Activated CD8-positive, alpha-beta memory T cell treated with anti-CD3 and anti-CD28 coated beads for 1 hour (primary cell): ENCODE measurements at places on chromosomes 3 and 15.

GRCh38 chr15:80031841-80032240, 27.6 kb upstream of the ZFAND6 start:
- no peak for DNase-seq

DNA sequence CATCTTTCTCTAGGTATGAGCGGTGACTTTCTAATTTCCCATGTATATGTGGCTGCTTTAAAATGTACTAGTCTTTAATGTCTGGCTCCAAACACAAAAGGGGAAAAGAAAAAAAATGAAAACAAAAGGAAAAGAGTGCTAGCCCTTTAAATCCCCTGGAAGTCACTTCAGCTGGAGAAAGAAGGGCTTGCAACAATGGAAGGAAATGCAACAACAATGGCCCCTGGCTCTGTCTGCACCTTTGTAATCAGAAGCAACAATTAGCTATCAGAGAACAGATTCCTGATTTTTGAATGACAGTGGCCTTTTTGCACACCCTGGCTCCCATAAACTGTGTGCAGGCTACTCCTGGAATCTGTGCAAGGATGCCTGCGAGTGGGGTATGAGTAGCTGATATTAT, 591.2 kb downstream of the FHIT start:
- no peak for DNase-seq

- DNase-seq, result no peak
Measured at GRCh38 chr3:157027861-157028745, 131.8 kb downstream of the CCNL1 start.

DNA sequence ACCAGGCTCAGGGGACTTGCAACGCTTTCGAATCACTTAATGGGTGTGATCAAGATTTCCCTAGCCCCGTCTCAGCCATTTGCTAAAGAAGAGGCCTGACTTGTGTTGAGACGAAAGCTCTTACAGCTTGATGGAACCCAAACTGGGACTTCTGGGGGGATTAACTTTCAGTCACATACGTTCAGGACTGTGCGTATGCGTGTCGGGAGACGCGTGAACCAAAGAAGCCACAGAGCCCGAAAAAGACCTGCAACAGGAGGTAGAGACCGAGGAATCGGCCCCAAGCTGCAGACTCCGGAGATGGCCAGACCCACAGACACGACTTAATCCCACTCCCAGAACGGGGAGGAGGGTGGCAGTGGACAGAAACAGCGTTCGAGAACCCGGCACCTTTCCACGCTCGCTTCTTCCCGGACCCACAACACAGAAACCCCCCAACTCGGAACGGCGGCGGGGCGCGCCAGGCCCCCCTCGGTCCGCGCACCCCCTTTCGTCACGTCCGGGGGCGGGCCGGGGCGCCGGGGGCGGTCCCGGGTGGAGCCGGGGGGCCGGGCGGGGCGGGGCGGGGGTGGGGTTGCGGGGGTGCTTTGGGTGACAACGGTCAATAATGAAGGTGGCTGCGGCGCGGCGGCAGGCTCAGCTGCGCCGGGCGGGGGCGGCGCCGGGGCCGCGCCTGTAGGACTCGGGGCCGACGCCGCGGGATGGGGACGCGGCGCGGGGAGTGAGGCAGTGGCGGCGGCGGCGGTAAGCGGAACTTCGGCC, at the start of gene ATP11B:
TSS of gene ATP11B (plus strand) at position 604 of the 762 bp plus-strand sequence. CDS start 256 bp downstream, outside the sequence.
- DNase-seq, result peak; percentile 38

GRCh38 chr3:15462451-15462850, 35.1 kb downstream of the EAF1 start:
- no peak for DNase-seq

DNA sequence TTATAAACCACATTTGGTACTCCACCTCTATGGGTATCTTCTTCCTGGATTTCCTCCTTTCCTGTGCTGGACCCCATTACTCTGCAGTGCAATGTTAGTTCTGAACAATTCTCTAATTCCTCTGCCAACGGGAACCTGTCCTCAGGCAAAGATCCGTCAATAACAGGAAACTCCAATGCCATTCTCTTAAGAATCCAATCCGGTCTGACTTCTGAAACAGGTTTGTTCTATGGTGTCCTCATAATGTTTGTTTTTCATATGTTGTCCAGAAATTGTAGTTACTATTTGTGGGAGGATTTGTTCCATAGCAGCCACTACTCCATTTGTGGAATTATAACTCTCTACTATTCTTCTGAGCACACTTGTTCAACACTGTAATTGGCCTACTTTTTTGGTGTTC, 112.7 kb downstream of the TBL1XR1 start:
- no peak for DNase-seq

DNA sequence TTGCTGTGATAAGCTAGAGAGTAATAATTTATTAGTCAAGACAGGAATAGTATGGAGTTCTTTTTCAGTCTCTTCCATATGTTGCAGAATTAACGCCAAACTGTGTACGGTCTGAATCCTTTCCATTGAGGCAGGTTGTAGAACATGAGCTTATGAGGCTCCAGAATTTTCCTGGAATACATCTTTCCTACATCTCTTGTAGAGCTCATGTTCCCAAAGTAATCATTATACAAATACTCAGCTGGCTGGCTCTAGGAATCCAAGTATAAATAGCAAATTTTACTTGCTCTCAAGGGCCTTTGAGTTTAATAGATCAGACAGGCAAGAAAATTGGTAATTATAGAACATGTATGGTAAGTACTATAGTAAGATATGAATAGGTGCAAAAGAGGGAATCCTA, 419.4 kb downstream of the RBMS3 start:
- no peak for DNase-seq

- no peak for DNase-seq
Measured at GRCh38 chr3:45841420-45841756, 531 bp downstream of the LZTFL1 start.

- no peak for DNase-seq
Measured at GRCh38 chr3:188342991-188343732, 189.2 kb downstream of the LPP start.

GRCh38 chr3:152060701-152061100, 187.3 kb downstream of the SUCNR1 start:
- no peak for DNase-seq

- DNase-seq, result no peak
Measured at GRCh38 chr3:14077310-14077709, 47.4 kb downstream of the CHCHD4 start.

DNA sequence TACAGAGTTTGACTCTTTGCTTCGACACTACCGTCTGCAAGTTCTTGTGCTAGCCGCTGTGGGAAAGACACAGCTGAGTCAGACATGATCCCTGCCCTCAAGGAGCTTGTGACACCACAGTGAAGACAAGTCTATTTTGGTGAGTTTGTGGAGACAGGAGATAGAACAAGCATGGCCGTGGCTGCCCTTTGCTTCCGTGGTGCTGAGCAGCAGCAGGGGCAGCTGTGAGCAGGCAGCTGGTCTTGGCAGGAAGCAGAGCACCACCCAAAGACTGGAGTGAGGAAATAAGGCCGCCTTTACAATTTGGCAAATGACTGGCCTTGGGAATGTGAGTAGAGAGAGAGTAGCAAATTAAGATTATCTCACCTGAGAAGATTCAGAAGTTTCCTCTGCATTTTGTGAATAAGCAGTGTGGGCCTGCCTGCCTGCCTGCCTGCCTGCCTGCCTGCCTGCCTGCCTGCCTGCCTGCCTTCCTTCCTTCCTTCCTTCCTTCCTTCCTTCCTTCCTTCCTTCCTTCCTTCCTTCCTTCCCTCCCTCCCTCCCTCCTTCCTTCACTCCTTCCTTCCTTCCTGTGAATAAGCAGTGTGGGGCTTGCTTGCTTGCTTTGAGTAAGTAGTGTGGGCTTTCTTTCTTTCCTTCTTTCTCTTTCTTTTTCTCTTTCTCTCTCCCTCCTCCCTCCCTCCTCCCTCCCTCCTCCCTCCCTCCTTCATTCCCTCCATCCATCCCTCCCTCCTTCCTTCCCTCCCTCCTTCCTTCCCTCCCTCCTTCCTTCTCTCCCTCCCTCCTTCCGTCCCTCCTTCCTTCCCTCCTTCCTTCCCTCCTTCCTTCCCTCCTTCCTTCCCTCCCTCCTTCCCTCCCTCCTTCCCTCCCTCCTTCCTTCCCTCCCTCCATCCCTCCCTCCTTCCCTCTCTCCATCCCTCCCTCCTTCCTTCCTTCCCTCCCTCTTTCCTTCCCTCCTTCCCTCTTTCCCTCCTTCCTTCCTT, 1.6 kb upstream of the GCNT3 start:
- no peak for DNase-seq

DNA sequence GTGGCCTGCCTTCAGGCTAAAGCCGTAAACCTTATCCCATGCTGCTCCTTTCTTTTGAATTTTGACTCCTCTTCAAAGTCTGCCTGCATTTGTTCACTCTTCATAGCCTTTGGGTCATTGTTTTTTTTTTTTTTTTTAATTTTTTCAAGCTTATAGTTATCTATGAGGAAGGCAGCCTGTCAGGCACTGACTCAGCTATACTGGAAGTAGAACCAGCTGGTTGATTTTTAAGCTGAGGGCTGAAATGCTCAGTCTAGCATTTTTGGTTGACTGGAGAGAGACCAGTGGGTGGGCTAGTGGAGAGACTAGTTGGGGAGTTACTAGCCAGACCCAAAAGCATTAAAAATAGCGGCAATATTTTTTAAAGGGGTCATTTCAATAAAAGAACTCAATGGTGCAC, 44.1 kb downstream of the C3orf20 start:
- no peak for DNase-seq

- no peak for DNase-seq
Measured at GRCh38 chr3:118110211-118110610, 924.4 kb downstream of the IGSF11 start.

GRCh38 chr3:37487785-37488184, 313.4 kb upstream of the LRRFIP2 start:
- DNase-seq, result no peak

DNA sequence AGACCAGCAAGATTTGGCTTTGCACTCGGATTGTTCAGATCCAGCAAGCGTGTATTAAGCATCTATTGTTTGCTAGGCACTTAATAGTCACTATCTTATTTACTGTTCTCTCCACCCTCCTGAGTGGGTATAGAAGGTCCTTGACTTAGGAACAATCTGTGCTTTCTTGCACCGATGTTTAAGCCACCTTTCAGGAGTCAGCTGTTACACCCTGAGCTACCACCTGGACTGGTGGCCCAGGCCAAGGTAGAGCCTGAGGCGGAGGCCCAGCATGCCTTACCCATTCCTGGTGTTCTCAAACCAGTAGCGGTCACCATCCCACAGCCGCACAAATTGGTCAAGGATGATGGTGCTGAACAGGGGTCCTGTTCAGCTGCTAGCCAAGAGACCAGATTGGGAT, 10.0 kb downstream of the DUOX1 start:
- no peak for DNase-seq

DNA sequence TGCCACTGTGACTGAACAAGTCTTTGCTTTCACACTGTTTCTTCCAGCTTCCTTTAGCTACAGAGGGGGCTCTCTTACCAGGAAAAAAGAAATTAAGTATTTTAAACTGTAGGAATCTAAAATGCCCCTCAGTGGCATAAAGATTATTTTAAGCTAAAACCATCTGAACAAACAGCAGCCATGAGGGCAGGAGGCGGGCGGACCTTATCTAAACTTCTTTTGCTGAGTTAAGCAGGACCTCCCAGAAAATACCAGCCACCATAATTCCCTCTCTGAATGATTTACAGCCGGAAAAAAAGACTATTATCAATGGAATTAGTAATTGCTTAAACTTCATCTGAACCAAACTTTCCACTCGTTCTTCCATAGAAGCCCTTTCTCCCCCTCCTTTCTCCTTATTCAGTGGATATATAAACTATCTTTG, 5.2 kb upstream of the TOPAZ1 start:
- DNase-seq, result no peak

- DNase-seq, result no peak
Measured at GRCh38 chr3:109224333-109224732, 87.8 kb downstream of the C3orf85 start.
